ENCODE measurements at places on chromosomes 5 and 9.
A peak's percentile ranks its signal among the peaks of the same experiment; 100 is the strongest.

- DNase-seq = no peak
These were observed 545.8 kb downstream of the CSNK1G3 start for GRCh38 chr5:124057724-124058231.

DNA sequence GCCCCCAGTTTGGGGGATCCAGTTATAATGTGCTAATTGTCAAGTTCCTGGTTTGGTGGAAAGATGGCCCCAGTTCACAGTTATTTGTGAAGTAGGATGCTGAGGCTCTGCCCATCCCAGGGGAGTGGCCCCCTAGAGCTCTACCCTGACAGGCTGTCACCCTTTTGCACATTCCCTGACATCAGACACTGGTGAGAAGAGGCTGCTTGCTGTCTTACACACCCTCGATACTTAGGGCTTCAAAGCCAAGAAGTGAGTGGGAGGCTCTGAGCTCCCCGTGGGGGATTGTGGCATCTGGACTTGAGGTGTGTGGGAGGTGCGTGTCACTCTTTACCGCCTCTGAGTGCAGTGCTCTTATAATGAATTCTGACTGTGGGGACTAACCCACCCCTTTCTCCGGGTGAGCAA is 168.5 kb downstream of the DOCK2 start:
- DNase-seq = peak; percentile 8

DNA sequence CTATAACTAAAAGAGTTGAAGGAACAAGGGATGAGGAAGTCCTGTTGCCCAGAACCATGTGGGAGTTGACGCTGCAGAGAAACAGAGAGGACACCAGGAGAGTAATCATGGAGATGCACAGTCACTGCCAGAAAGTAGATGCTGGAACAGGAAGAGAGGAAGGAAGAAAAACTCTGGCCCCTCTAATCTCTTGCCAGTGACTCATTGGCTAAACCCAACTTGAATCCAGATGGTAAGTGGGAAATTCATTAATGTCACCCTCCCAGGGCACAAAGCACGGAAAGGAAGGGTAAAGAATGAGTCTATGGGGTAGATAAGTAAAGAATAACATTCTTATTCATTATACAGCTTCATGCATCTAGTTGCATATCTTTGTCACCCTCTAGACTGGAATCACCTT is 631.9 kb downstream of the PRELID2 start:
- no peak for DNase-seq

GRCh38 chr5:36904677-36905076 is 28.1 kb downstream of the NIPBL start:
- no peak for DNase-seq

GRCh38 chr5:133247151-133247709 is 195.4 kb downstream of the HSPA4 start:
- DNase-seq = no peak

GRCh38 chr5:150121448-150122157 is 34.0 kb downstream of the PDGFRB start:
- no peak for DNase-seq
